ENCODE measurements at places on chromosomes 5 and 9.

DNA sequence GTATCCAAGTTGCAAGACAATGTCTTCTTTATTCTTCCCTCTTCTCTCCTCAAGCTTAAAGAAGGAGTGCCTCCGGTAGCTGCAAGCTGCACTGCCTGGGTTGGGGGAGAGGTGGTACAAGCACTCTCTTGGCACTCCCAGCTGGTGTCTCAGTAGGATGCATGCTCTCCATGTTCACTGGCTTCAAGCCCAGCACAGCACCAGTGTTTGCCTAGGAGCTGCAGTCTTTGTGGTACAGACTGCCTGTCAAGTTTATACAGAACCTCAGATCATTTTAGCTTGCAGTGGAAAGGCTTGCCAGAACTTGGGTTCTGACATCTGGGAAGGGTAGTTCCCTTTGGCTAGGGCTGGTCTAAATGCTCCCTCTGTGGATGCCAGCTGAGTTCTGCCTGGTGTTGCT lies 505.6 kb downstream of the MAN2A1 start:
- no peak for DNase-seq

GRCh38 chr5:29879401-29879800 lies 1314.1 kb upstream of the CDH6 start:
- no peak for DNase-seq

GRCh38 chr5:20166456-20166855 lies 178.5 kb upstream of the CDH18 start:
- DNase-seq, result no peak

- no peak for DNase-seq
These were observed 17.9 kb upstream of the ASS1 start for GRCh38 chr9:130426883-130427282.

- no peak for DNase-seq
These were observed 75.7 kb downstream of the AMBP start for GRCh38 chr9:114002271-114002985.

GRCh38 chr5:98827161-98827560 lies 53.7 kb downstream of the RGMB start:
- DNase-seq, result no peak

- DNase-seq, result no peak
These were observed 1.9 kb downstream of the GCNT4 start for GRCh38 chr5:75050415-75050814.

GRCh38 chr9:19188771-19189170 lies 41.7 kb upstream of the DENND4C start:
- DNase-seq, result no peak

DNA sequence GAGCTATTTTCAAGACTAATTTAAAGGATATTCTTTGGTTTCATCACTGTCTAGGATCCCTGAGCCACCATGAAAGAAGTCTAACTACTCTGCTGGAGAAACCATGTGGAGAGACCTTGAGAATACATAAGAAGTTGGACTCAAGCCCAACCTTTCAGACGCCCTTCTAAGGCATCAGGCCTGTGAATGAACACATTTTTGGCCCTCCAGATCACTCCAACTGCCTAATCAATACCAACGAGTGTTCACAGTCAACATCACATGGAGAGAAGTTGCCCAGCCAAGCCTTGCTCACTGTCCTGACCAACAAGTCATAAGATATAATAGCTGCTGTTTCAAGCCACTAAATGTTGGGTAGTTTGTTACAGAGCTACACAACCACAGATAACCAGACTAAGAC lies 100.7 kb downstream of the EPB41L4A start:
- no peak for DNase-seq

DNA sequence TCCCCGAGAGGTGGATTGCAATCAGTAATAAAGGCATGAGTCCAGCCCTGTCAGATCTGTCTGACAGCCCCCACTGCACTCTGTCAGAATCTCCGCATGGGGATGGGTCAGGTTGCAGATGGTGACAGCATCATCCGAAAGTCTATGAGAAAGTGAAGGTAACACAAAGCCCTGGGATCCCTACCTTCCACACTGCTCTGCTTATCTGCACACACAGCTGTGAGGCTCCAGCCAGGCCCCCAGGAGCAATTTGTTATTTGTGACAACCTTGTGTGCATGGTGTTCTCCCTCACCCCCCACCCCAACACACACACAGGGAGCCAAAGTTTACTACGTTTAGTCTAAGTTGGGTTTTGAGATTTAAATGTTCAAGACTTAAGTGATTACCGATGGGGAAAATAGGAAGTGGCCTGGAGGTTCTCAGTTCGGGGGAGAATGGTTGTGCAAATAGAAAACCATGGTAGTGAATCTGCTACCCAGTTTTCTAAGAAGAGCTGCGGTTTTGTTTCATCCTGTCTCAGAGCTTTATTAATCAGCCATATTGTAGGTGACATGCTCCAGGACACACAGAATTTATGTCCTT lies 92.7 kb downstream of the SV2C start:
- no peak for DNase-seq

- no peak for DNase-seq
These were observed 18.1 kb downstream of the LPCAT1 start for GRCh38 chr5:1505506-1506241.

GRCh38 chr5:133757396-133757945 lies 145.1 kb upstream of the FSTL4 start:
- no peak for DNase-seq

GRCh38 chr5:144183254-144183889 lies 12.7 kb downstream of the KCTD16 start:
- DNase-seq, result no peak

DNA sequence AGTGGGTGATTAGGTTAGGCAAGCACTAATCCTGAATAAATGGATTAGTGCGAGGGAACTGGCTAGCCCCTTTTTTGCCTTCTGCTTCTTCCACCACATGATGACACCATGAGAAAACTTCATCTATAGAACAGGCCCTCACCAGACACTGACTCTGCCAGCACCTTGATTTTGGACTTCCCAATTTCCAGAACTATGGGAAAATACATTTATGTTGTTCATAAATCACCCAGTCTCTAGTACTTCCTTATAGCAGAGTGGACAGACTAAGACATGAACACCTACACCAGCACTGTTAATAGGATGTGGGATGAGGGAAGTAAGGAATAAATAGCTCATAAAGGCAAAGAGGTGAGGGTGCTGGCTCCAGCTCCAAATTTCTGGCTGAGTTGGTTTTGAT lies 1.4 kb downstream of the ZNF622 start:
- no peak for DNase-seq

GRCh38 chr5:125634216-125634835 lies 788.9 kb upstream of the GRAMD2B start:
- DNase-seq, result no peak

DNA sequence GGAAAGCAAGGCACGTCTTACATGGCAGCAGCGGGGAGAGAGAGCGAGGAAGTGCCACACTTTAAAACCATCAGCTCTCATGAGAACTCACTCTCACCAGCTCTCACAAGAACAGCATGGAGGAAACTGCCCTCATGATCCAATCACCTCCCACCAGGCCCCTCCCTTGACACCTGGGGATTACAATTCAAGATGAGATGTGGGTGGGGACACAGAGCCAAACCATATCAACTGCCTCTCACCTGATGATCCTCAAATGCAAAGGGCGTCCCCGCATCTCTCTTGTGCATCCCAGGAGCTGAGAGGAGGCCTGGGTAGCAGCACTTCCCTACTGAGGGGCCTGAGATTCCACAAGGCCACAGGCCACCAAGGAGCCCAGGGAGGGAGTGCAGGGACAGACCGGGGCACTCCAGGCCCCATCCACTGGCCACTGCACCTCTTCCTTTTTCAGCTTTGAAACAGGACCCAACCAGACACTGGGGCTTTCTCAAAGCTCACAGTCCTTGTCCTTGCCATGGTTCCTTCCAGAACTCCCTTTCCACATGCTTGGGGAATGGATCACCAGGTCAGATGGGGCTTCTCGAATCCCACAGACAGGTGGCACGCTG lies 54.5 kb upstream of the IL17B start:
- no peak for DNase-seq

DNA sequence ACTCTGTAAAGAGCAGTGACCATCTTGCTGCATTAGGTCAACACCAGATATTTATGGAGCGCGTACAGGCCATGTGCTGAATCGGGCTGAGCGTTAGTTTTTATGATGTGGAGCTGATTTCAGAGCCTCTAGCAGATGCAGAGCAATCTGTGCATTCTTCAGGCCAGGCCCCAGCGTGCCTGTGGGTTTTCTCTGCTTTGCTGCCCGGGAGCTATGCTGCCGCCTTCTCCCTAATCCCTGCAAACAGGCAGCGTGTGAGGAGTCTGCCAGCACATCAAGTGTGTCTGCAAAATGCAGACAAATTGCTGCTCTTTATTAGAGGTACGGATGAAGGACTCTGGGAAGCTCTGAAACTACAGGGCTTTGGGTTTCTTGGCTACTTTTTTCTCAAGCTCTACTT lies 170.0 kb downstream of the NTRK2 start:
- DNase-seq, result no peak
